BE2C (cell line): ENCODE measurements at places on chromosomes 16 and 17.
A peak's percentile ranks its signal among the peaks of the same experiment; 100 is the strongest.

GRCh38 chr16:35746963-35747657, 2287.7 kb downstream of the TP53TG3F start:
- DNase-seq: no peak

- DNase-seq: no peak
Measured at GRCh38 chr16:19316846-19317245, 31.3 kb downstream of the CLEC19A start.

DNA sequence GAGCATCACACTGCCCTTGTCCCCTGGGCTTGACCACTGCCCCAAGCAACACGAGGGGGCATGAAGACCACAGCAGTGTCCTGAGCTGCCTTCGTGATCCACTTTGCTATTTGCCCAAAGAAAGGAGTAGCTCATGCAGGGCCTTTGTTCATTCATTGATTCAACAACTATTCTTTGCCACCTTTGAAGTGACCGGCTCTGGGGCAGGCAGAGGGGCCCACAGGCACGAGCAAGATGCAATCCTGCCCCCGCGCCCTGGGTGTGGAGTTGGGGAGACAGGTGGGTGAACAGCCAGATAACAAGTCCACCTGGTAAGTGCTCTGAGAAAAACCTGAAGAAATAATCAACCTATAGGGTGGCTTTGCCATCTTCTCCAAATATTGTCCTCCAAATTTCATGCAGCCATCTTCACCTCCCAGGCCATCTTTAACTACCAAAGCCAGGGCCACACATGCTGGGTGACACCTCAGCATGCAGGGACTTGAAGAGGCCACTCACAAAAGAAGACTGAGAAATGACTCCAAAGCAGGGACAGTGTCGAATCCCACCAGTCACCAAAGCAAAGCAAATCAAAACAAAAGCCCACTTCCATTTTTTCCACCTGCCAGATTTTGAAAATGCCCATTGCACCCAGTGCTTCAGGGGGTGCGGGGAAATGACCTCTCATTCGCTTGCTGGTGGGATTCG, 18.2 kb upstream of the RBFOX3 start:
- no peak for DNase-seq

- DNase-seq: no peak
Measured at GRCh38 chr16:89712274-89712781, 8.4 kb downstream of the VPS9D1 start.

- no peak for DNase-seq
Measured at GRCh38 chr17:17236295-17237025, 508 bp downstream of the FLCN start.

GRCh38 chr16:10978124-10978523, 33.8 kb downstream of the CLEC16A start:
- DNase-seq: no peak

DNA sequence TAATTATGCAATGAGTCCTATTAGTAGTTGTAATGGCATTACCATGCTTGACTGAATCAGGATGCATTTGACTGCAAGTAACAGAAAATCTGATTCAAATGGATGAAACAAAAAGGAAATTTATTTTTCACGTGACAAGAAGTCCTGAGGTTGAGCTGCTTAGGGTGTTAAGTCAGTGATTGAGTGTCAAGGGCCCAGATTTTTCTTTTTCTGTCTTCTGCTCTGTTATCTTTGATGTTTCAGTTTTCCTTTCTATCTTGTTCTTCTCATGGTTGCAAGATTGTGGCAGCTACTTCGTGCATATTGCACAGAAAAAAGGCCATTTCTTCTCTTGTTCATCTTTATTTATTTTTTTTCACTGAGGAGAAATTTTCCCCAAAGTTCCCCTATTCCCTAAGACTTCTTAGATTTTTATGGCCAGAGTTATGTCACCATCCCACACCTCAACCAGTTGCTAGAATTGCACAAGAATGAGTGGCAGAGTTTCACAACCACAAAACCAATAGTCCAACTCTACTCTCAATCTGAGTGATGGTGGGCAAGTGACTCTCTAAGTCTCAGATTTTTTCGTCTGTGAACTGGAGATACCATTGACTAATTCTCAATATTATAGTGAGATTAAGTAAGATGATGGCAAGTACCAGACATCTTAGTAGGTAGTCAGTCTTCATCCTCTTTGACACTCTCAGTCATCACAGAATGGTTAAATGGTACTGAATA, 15.7 kb upstream of the GPR139 start:
- DNase-seq: no peak

- DNase-seq: peak; percentile 71
Measured at GRCh38 chr17:82551779-82552457, 32.4 kb downstream of the FOXK2 start.

DNA sequence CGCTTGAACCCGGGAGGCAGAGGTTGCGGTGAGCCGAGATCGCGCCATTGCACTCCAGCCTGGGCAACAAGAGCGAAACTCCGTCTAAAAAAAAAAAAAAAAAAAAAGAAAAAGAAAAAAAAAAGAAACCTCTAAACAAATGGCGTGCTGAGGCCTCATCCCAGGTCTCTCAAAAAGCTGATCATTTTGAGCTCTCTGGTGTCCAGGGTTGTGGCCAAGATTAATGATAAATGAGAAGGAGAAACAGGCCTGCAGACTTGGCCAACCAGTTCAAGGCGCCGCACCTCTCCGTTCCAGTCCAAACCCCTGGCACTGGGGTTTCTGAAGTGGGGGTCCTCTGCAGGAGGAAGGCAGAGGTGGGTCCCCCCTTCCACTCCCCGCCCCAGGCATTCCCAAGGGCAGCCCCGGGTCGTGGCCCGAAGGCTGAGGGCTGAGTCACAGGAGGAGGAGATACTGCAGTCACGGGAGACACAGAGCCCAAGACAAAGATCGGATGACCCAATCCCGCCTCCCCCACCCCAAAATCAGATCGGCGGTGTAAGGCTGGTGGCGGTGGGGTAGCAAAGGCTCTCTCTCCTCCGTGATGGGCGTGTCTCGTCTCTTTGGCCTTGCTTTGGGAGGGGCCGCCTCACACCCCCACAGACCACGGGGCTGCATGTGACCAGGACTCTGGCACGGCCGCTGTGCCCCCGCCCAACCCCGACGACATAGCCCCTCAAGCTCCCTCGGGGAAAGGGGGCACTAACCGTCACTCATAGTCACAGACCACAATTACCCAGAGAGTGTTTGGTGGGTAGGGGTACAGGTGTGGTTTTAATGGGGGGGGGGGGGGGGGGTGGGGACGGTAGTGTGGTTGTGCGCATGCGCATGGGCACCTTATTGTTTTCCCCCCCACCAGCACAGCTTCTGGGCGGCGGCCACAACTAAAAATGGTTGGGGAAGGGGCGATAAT, 1.1 kb downstream of the VAT1 start:
- DNase-seq: peak; percentile 60

- DNase-seq: peak; percentile 99
Measured at GRCh38 chr17:81833160-81833920, at the start of gene MCRIP1. TSS of gene MCRIP1 (minus strand) at chr17:81833291. CDS start at chr17:81824506, 8,785 bp downstream.

- DNase-seq: no peak
Measured at GRCh38 chr17:37148156-37148555, 199.4 kb downstream of the AATF start.

DNA sequence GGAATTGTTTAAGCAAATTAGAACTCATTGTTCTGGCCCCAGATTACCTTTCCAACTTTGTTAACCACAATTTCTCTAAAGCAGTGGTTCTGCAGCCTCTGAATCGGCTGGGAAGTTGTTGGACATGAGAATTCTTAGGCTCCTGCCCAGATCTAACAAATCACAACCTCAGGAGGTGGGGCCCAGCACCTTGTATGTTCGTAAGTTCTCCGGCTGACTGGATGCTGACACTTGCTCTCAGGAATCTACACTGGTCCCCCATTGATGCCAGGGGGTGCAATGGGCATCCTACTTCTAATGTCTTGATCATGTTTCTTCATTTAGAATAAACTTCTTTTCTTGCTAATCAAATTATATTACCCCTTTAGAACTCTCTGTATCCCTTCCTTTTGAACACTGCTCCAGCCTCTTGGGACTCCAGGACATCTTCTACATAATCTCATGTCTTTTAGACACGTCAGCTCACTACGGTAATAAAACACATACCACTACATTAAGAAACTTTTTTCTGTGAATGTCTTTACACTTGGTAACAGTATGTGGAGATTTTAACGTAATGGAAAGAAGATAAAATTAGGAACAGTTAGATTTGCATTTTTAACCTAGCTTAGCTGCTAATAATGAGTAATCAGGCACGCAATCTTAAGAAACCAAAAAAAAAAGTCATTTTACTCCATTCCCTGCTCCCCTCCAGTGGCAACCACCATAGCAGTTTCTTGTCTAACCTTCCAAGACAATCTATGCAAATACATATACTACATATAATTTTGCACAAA, 143.2 kb downstream of the ITFG1 start:
- no peak for DNase-seq

- DNase-seq: no peak
Measured at GRCh38 chr17:38910325-38910724, 15.1 kb upstream of the LASP1NB start.

- no peak for DNase-seq
Measured at GRCh38 chr17:16952401-16952800, 19.5 kb downstream of the TNFRSF13B start.

DNA sequence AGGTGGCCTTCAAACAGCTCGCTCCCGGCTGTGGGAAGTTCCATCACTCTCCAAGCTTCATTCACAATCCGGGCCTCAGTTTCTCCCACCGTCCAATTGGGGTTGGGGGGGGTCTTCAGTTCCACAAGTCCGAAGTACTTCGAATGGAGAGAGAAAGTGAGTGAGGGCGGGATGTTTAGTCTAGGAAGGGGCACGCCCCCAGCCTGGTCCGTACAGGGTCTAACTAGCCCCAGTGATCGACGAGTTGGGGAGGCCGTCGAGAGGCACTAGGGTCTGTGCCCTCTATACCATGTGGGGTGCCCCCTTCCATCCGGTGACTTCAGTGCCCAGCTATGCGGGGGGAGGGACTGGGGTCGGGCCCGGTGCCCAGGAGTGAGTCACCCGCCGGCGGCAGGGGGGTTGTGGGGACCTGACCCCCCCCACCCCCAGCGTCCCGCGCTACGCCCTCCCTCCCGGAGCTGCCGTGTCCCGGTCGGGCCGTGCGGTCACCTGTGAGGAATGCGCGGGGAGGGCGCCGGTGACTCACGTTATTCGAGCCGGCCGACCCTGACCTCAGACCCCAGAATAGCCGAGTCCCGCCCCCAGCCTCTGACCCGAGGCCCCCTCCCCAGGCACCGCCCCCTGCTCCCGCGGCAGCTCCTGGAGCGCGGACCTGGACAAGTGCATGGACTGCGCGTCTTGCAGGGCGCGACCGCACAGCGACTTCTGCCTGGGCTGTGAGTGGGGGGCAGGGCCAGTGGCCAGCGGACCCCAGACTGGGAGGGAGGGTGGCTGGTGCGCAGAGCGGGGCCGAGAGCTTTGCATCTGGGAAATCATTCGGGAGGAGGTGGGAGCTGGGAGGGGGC, 658 bp downstream of the TNFRSF12A start:
- DNase-seq: peak; percentile 37

GRCh38 chr16:22188595-22189442, 17.3 kb upstream of the EEF2K start:
- DNase-seq: peak; percentile 72

- peak; percentile 51 for DNase-seq
Measured at GRCh38 chr16:89723279-89724250, 2.2 kb downstream of the ZNF276 start.

DNA sequence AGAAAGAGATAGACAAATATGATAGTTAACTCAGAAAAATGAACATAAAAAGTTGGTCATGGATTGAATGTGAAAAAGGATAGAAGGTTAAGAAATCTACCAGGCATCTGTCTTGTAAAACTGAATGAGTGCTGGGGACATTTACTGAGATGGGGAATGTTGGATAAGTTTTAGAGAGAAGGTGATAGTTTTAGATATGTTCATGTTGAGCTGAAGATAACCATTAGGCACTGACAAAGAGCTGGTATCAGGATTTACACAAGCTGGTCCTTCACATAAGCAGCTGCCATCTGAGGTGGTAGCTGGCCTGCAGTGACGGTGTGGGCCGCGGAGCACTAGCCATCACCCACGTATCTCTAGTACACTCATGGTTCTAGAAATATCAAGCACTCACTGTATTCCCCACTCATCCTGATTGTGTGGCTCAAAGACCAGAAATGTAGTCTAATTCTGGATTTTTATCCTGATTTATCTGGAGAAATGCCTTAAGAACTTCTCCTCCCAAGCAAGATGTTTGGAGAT, 194.4 kb upstream of the KCNJ16 start:
- DNase-seq: no peak
